ENCODE measurements at places on chromosomes 3 and 15. TPM values are rescaled to one million over a fixed set of nuclear protein-coding genes. Genes with fewer than 3 reads are reported as not detected.

DNA sequence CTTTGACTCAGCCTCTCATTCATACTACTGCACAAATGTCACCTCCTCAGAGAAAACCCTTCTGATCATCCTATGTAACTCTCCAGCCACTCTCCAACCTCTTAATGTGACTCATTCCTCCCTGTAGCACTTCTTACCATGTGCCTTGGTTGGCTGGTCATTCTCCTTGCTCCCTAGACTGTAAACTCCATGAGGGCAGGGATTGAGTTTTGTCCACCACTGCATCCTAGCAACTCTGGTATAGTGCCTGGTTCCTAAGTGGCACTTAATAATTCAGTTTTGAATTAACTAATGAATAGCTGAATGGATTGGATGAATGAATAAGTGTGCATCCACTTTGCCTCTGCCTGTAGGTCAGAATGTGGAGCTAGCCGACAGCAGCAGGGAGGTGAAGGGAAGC lies 202.5 kb upstream of the HES1 start:
- H3K27me3 ChIP-seq, result no peaks in the 10 kb centered on the region
- H3K4me3 ChIP-seq, result no peak overlapping the region

GRCh38 chr3:80978216-80978969 lies 783.1 kb downstream of the GBE1 start:
- no peaks in the 10 kb centered on the region for H3K4me1 ChIP-seq
- H3K36me3 ChIP-seq, result no peaks in the 10 kb centered on the region
- H3K27me3 ChIP-seq, result no peaks in the 10 kb centered on the region
- no peak overlapping the region for H3K4me3 ChIP-seq

GRCh38 chr3:136929977-136930670 lies 27.7 kb upstream of the IL20RB start:
- H3K27me3 ChIP-seq, result no peaks in the 10 kb centered on the region
- H3K27ac ChIP-seq, result no peak overlapping the region
- H3K4me1 ChIP-seq, result peaks cover 27% of the 10 kb centered on the region
- peak; percentile 39 for DNase-seq

- DNase-seq, result no peak
- peaks cover 88% of the 10 kb centered on the region for H3K27me3 ChIP-seq
- no peak overlapping the region for H3K4me3 ChIP-seq
- peaks cover 30% of the 10 kb centered on the region for H3K4me1 ChIP-seq
- no peaks in the 10 kb centered on the region for H3K36me3 ChIP-seq
These were observed 6.8 kb downstream of the ONECUT1 start for GRCh38 chr15:52783191-52783829.

DNA sequence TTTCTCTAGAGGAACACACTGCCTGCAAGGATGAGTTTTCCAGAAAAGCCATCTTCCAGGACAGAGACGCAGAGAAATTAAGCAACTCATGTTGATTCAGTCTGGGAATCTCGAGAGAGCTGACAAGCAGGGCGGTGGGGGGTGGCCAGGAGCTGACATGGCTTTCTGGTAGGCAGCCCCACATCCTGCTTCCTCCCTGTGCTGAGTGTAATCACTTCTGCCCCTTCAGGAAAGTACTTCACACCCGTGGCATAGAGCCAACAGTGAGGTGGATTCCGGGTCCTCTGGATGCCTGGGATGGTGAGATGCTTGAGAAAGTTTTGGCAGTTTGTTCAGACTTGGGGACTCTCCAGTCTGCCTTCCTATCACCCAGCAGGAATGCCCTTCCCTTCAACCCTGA lies 221.1 kb downstream of the SLCO3A1 start:
- H3K27ac ChIP-seq, result no peak overlapping the region
- H3K27me3 ChIP-seq, result no peaks in the 10 kb centered on the region
- no peak for DNase-seq
- H3K36me3 ChIP-seq, result no peaks in the 10 kb centered on the region
- H3K4me1 ChIP-seq, result peaks cover 11% of the 10 kb centered on the region
- no peak overlapping the region for H3K4me3 ChIP-seq

- peaks cover 30% of the 10 kb centered on the region for H3K36me3 ChIP-seq
- peak overlapping the region; percentile 72 for H3K27ac ChIP-seq
- H3K4me3 ChIP-seq, result no peak overlapping the region
- H3K27me3 ChIP-seq, result no peaks in the 10 kb centered on the region
- H3K4me1 ChIP-seq, result peaks cover 5% of the 10 kb centered on the region
These were observed 71.7 kb downstream of the ANKRD28 start for GRCh38 chr3:15726043-15726442.

- no peak overlapping the region for H3K27ac ChIP-seq
- no peak for DNase-seq
- H3K27me3 ChIP-seq, result no peaks in the 10 kb centered on the region
These were observed 186.9 kb downstream of the PCCB start for GRCh38 chr3:136437043-136437442.

DNA sequence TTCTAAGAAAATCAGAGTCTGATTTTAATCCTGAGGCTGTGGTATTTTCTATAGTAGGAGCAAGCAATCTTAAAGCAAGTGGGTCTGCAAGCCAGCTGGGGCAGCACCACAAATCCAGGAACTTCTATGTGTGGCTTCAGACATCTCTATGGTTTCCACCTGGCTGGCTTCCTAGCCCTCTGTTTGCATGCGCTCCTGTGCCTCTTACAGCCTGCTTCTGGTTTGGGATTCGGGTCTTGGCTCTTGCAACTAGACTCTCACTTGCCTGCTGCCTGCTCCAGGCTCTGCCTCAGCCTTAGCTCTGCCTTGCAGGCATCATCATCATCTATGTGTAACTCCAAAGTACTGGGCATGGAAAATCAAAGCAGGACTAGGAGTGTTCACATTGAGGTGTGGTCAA lies 43.4 kb downstream of the MINDY4B start:
- H3K27me3 ChIP-seq, result no peaks in the 10 kb centered on the region
- no peak overlapping the region for H3K27ac ChIP-seq
- DNase-seq, result no peak
- no peak overlapping the region for H3K4me3 ChIP-seq

GRCh38 chr3:124981472-124981871 lies 46.9 kb upstream of the MUC13 start:
- H3K4me3 ChIP-seq, result no peak overlapping the region
- peaks cover 7% of the 10 kb centered on the region for H3K4me1 ChIP-seq
- no peak for DNase-seq
- H3K36me3 ChIP-seq, result no peaks in the 10 kb centered on the region

DNA sequence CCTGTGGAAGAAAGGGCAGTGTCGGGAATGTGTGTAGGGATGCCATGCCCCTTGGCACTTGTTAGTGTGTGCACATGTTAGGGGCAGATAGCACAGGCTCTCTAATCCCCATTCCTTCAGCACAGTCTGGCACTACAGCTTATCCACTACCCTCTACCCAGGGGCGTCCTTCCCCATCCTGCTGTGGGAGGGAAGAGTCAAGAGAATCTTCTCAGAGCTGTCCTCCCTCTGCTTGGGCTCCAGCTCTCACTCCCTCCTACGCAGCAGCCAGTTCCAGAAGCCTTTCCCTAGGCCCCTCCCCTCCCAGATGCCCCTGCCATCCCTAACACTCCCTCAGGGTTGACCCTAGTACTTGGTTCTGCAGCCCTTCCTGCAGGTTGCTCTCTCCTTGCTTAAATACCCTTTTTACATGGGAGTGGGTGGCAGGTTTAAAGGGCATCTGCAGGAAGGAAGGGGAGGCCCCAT lies 815 bp upstream of the GRM2 start:
- H3K27ac ChIP-seq, result no peak overlapping the region
- no peak overlapping the region for H3K4me3 ChIP-seq
- H3K36me3 ChIP-seq, result no peaks in the 10 kb centered on the region
- DNase-seq, result peak; percentile 1
- H3K27me3 ChIP-seq, result no peaks in the 10 kb centered on the region

- H3K27ac ChIP-seq, result peak overlapping the region; percentile 79
- H3K4me1 ChIP-seq, result peaks cover 56% of the 10 kb centered on the region
- H3K36me3 ChIP-seq, result no peaks in the 10 kb centered on the region
- H3K4me3 ChIP-seq, result peak overlapping the region; percentile 79
- DNase-seq, result no peak
These were observed 3.1 kb downstream of the SNRK start for GRCh38 chr3:43289401-43289800.

DNA sequence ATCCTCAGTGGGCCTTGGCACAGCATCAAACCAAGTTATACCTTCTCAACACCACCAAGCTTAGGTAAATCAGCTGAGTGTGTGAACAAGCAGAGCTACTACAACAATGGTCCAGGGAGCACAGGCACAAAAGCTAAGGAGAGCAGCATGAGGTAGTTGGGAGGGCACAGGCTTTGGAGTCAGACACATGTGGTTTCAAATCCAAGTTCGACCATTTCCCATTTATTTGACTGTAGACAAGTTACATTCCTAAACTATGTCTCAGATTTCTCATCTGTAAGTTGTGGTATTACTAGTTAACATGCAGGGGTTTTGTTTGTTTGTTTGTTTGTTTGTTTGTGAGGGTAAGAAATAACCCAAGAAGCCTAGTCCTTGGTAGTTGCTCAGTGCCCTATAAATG lies 46.9 kb downstream of the MLH1 start:
- no peak overlapping the region for H3K4me3 ChIP-seq
- H3K27me3 ChIP-seq, result no peaks in the 10 kb centered on the region
- DNase-seq, result no peak
- H3K27ac ChIP-seq, result no peak overlapping the region
- peaks cover 48% of the 10 kb centered on the region for H3K36me3 ChIP-seq

- no peaks in the 10 kb centered on the region for H3K27me3 ChIP-seq
- H3K27ac ChIP-seq, result peak overlapping the region; percentile 73
- H3K4me3 ChIP-seq, result no peak overlapping the region
- DNase-seq, result peak; percentile 64
- H3K36me3 ChIP-seq, result no peaks in the 10 kb centered on the region
- peaks cover 18% of the 10 kb centered on the region for H3K4me1 ChIP-seq
These were observed 56.4 kb upstream of the LIMD1 start for GRCh38 chr3:45537970-45538640.

GRCh38 chr3:63343674-63344073 lies 65.6 kb downstream of the SYNPR start:
- H3K27ac ChIP-seq, result no peak overlapping the region
- peak; percentile 28 for DNase-seq
- H3K4me3 ChIP-seq, result no peak overlapping the region
- no peaks in the 10 kb centered on the region for H3K36me3 ChIP-seq

DNA sequence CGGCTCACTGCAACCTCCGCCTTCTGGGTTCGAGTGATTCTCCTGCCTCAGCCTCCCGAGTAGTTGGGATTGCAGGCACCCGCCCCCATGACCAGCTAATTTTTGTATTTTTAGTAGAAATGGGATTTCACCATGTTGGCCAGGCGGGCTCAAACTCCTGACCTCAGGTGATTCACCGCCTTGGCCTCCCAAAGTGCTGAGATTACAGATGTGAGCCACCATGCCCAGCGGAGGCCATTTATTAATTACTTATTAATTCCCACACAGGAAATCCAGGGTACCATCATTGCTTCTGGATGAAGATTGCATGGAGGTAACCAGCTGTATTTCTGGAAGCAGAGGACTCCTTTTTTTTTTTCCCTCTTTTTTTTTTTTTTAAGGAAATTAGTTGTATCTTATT lies 37.8 kb downstream of the MAP4 start:
- H3K4me1 ChIP-seq, result peaks cover 15% of the 10 kb centered on the region
- H3K36me3 ChIP-seq, result peaks cover 19% of the 10 kb centered on the region
- no peak overlapping the region for H3K27ac ChIP-seq
- no peaks in the 10 kb centered on the region for H3K27me3 ChIP-seq
- H3K4me3 ChIP-seq, result no peak overlapping the region

DNA sequence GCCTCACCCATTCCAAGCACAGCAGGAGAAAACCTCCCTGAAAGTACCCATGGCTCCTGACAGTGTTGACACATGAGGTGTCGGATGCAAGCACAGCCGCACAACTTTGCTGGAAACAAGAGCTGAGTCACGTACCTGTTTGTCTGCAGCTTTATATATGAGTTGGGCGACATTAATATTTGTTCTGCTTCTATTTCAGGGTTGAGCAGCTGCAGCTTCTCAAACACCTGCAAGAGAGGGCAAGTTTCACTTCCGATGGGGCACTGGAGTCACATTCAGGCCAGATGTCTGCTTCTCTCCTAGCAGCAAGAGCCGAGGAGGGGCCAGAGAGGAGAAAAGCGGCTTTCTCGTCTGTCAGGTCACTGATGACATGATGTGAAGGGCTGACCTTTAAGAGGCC lies 88.0 kb downstream of the NUP210 start:
- no peaks in the 10 kb centered on the region for H3K27me3 ChIP-seq
- peak; percentile 78 for DNase-seq
- H3K36me3 ChIP-seq, result peaks cover 8% of the 10 kb centered on the region
- H3K4me1 ChIP-seq, result peaks cover 14% of the 10 kb centered on the region

Gene MKRN2
- total RNA-seq, result 21.3 TPM

Gene CMTM8
- total RNA-seq, result 2.6 TPM

Gene NPAP1
- total RNA-seq, result not detected

Gene OIP5
- 3.1 TPM for total RNA-seq

Gene IQCH
- 0.65 TPM for total RNA-seq

Gene MUC13
- not detected for total RNA-seq

Gene SERINC4
- 0.29 TPM for total RNA-seq

Measured in gastrocnemius medialis (tissue), 4 donors.